ENCODE measurements at places on chromosomes 7 and 10.

DNA sequence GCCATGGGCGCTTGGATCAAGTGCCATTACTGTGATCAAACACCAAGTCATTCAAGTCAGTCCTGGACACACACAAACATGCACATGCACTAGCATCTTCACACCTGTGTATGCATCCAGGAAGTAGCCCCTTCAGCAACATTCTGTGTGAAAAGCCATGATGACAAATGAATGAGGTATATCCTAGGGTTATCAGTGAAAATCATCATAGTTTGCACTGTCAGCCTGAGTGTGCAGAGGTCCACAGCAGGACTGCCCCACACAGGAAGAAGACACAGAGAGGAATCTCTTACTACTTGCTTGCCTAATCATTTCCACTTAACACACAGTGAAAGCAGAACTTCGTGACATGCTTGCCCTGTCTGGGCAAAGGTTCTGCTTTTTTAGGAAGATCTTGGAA is 184.0 kb upstream of the ADO start:
- DNase-seq = no peak

- no peak for DNase-seq
Observed at GRCh38 chr7:131300078-131300477, 27.6 kb upstream of the MKLN1 start.

GRCh38 chr7:81684514-81685269 is 85.2 kb downstream of the HGF start:
- peak; percentile 96 for DNase-seq

DNA sequence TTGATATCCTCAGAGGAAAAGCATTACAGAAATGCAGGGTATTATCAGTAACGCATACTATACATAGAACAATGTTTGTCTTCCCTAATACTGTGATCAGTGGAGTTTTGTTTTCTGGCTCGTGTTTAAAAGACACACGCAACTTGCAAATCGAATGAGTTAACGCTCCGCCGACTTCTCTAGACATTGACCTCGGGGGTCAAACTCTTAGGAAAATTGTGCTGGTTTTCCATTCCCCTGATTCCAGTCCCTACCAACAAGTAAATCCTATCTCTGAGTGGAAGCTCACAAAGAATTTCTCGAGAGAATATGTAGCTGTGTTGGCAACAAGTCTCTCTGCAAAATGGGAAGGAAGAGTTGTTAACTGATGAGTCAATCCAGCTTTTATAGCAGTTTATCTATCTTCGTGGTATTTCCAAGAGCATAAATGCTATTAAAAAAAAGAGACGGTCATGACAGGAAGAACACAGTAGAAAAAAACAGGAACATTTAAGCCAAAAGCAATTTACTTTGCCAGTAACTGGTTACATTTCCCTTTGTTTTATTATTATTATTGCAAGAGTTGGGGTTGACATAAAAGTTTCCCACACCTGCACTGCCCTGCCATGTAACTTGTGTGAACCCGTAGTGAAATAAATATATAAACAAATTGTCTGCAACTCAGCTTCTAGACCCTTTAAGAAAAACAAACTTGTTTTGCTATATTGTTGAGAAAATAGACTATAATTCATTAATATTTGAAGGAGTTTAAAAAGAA is 144.4 kb downstream of the ARID5B start:
- no peak for DNase-seq

GRCh38 chr10:109851616-109852474 is 71.5 kb downstream of the XPNPEP1 start:
- DNase-seq = no peak

- DNase-seq = no peak
Observed at GRCh38 chr10:68697106-68697505, 23.9 kb upstream of the CCAR1 start.

DNA sequence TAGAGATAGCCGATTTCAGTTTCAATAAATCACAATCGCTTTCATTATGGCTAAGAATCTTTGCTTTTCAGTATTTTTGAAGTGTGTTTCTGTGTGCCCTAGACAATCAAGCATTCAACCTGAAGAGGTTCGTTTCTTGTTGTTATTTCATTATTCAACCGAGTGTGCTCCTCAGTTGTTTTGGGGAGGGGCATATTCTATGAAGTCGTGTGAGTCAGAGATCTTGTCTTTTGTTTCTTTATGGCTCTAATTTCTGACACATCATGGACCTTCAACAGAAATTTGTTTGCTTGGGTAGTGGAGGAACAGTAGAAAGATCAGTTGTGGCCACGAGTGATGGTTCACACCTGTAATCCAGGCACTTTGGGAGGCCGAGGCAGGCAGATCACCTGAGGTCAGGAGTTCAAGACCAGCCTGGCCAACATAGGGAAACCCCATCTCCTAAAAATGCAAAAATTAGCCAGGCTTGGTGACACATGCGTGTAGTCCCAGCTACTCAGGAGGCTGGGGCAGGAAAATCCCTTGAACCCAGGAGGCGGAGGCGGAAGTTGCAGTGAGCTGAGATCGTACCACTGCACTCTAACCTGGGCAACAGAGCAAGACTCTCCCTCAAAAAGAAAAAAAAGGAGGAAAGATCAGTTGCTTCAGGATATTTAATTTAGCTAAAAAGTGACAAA is 38.3 kb downstream of the C1QL3 start:
- no peak for DNase-seq

DNA sequence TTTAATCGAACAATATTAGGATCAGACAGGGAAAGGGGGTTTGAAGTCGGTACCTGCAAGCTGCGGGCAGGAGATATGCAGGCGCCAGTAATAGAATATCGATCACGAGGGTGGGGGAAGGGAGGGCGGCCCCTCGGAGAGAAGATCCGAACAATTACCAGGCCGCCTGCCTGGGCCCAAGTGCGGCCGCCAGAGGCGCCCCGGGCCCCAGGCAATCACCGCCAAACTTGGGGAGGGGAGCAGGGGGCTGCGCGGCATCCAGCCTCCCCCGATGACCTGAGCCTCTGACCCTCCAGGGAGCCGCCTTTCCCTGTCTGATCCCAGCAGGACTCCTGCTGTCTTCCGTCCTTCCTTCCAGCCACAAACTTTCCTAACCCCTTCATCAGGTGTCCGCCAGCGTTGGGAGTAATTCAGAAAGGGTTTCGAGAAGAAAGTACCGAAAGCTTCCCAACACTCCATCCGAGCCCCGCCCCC is 1.1 kb downstream of the NKX1-2 start:
- DNase-seq = no peak

- DNase-seq = no peak
Observed at GRCh38 chr10:77784856-77785255, 141.7 kb downstream of the DLG5 start.

GRCh38 chr10:13684806-13685482 is 98.2 kb downstream of the PRPF18 start:
- DNase-seq = no peak

- no peak for DNase-seq
Observed at GRCh38 chr7:92634205-92634604, 44.0 kb upstream of the FAM133B start.

- DNase-seq = no peak
Observed at GRCh38 chr7:139531094-139531493, 7.6 kb downstream of the CLEC2L start.

GRCh38 chr7:363626-364025 is 73.7 kb downstream of the FOXL3 start:
- DNase-seq = no peak

- no peak for DNase-seq
Observed at GRCh38 chr7:96968981-96969380, 36.4 kb upstream of the DLX6 start.

DNA sequence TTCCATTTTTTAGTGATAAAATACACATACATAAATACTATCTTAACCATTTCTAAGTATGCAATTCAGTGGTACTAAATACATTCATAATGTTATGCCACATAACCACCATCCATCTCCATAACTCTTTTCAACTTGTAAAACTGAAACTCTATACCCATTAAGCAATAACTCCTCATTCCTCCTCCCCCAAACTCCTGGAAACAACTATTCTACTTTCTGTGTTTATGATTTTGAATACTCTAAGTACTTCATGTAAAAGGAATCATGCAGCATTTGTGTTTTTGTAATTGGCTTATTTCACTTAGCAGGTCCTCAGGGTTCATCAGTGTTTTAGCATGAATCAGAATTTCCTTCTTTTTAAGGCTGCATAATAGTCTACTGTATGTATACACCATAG is 131.8 kb downstream of the TES start:
- DNase-seq = no peak

DNA sequence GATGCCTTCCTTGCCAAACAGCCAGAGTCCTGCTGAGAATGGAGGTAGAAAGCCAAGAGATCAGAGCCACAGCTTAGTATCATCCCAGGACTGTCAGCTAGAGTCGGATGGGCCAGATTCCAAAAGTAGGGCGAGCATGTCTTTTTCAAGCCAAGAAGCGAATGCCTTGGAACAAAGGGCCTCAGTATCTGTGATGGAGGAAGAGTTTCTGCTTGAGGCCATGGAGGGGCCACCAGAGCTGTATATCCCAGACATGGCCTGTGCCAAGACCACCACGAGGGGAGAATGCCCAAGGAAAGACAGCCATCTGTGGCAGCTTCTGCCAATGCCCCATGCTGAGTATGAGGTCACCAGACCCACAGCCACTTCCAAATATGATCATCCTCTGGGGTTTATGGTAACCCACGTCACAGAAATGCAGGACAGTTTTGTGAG is 44.3 kb upstream of the PPP1R17 start:
- DNase-seq = no peak

GRCh38 chr7:1330801-1331425 is 98.2 kb downstream of the UNCX start:
- no peak for DNase-seq

GRCh38 chr10:100745882-100746783 is 751 bp downstream of the PAX2 start:
- no peak for DNase-seq

DNA sequence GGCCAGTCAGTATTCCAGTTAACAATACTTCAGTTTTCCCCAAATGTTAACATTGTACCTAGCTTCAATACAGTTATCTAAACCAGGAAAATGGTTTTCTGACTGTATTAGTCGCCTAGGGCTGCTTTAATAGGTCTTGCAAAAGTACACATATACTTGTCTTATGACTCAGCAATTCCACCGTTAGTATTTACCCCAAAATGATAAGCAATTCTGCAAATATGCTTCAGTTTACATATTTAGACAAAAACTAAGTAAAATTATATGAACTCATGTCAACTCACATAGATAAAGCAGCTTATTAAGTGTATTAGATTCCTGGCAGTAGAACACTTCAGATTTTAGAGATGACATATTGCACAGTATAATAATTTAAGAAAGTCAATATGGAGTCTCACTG is 363.3 kb downstream of the ARL4A start:
- DNase-seq = no peak

DNA sequence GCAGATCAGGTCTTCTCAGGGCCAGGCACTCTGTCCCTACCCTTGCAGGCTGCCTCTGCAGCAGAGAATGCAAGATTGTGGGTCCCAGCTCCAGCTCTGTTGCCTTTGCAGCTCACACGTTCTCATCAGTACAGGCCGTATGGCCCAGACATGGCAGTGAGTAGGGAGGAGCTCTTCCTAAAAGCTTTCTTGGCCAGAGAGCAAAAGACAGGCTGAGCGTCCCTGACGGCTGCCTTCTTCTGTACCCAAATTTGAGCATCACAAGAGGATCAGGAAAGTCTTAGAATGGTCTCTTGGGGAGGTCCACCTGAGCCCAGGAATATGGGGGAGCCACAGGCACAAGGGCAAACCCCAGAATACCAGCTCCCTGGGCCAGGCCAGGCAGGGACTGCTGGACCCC is 266.3 kb upstream of the ZMIZ1 start:
- DNase-seq = no peak
